ENCODE measurements at places on chromosomes 6 and 20. TPM values are rescaled to one million over a fixed set of nuclear protein-coding genes. Genes with fewer than 3 reads are reported as not detected.

IRAK1BP1 gene
- 4.8 TPM for total RNA-seq

- DNase-seq: no peak
- peaks cover 2% of the 10 kb centered on the region for H3K36me3 ChIP-seq
- H3K4me1 ChIP-seq: no peaks in the 10 kb centered on the region
- no peak overlapping the region for H3K4me3 ChIP-seq
Measured at GRCh38 chr6:78896227-78896626, 28.9 kb downstream of the IRAK1BP1 start.

SLC2A10 gene
- 18.9 TPM for total RNA-seq

NMBR gene
- total RNA-seq: 0.09 TPM

SALL4 gene
- 0.18 TPM for total RNA-seq

RTN4IP1 gene
- total RNA-seq: 6.6 TPM

All from muscle of leg (tissue), 16 donors.